CD4-positive, alpha-beta T cell treated with Interleukin-6 at 100 ng/mL for 8 hours (primary cell): ENCODE measurements at places on chromosomes 5 and 9.
A peak's percentile ranks its signal among the peaks of the same experiment; 100 is the strongest.

- DNase-seq: no peak
These were observed 352.6 kb downstream of the CDH12 start for GRCh38 chr5:22500556-22500955.

DNA sequence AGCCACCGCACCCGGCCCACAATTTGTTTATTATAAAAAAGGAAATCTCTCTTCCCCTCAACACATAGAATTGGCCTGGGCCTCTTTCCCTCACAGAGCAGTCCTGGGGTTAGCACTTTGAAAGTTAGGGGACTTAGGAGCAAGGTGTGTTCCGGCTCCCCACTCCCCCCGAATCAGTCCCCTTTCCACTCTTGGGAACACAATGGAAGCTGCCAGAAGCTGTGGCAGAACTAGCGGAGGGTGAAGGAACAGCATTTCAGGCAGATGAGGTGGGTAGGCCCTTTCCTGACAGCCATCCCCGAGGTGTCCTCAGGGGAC lies 16.4 kb upstream of the C5orf47 start:
- DNase-seq: no peak

DNA sequence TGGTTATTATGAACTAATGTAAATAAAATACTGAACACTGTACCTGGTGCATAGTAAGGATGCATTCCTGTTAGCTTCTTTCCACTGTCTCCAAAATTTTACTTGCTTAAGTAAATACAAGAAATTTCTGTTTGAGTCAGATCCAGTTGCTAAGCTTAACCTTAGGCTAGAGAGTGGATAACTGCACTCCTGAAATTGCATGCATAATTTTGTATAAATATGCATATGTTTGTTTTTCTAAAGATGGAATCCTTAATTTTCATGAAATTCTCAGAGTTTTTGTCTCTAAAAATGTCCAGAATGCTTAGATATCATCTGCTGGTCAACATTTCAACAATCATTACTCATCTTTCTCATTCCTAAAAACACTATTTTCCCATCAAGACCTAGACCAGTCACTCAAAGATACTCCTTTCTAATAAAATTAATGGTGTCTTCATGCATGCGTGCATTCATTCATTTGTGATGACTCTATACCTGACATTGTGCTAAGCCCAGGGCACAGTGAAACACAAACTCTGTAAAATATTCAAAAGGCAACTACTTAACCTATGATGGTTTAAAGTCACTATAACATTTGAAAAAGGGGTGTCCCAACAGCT lies 284.8 kb downstream of the SEC61B start:
- DNase-seq: no peak

GRCh38 chr5:140146523-140146842 lies 20.7 kb downstream of the IGIP start:
- no peak for DNase-seq

DNA sequence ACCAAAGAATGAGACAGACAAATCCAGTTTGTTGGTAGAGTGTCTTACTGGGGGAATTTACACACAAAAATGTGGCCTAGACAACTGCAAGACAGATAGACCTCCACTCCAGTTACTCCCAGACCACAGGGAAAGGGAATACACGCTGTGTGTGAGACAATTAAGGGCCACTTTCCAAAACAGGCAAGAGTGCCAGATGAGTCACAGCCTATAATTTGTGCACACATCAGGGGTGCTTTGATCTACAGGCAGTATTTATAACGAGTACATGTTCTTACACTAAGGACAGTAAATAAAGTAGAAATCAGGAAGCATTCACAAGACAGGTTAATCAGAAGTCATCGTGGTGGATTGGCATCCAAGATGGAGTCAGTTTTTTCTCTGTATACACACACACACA lies 114.8 kb downstream of the ZNF622 start:
- no peak for DNase-seq

DNA sequence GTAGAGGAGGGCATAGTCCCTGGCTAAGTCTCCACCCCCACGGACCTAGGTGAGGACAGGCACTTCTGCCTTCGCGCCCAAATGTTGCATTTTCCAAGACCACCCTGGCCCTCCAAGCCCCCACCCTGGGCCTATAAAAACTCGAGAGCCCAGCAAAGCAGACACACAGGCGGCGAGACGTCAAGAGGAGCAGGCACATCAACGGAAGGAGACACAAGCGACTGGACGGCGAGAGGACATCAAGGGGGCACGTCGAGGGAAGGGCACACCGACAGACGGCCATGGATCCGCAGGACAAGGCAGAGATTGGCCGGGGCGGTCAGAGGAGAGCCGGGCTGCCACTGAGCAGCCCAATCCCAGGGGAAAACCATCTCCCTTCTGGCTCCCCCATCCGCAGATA lies 348.0 kb downstream of the MTRR start:
- no peak for DNase-seq

DNA sequence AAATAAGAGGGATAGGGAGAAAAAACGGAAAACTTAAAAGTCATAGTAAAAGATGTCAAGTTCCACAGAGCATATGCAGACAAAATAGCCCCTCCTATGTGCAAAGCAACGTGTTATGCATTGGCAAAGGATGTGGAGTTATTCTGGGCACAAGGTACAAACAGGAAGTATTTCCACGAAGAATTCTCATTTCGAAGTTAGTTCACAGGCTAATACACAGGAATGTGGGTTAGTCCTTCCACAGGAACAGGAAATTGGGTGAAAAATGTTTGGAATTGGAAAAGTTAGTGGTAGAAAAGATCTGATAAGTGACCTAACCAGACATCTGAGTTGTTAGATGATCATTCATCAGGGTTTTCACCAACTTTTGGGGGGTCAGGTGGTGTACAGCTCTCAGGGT lies 326.6 kb downstream of the EBF1 start:
- DNase-seq: no peak

DNA sequence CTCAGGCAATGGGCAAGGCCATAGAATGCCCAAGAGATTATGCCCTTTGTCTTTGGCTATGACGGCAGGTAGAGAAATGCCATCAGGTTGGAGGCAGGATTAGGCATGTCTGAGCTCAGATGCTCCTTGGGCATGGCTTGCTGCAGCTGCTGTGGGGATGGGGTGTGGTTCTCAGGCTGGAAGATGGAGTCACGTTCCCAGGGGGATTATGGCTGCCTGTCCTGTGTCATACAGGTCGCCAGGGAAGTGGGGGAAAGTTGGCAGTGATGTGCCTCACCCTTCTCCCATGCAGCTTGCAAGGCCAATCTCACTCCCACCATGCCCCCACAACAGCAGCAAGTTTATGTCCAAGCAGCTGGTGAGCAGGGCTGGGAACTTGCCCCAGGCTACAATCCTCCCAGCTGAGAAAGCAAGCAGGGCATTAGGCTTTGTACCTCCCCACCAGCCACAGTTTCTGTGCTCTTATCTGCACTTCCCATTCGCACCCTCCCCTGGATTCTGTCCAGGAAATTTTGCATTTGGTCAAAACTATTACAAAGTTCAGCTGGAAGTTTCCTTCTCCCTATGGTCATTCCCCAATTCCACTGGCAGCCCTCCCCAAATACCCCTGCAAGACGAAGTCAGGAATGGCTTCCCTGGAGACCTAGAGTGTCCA lies 1788.0 kb upstream of the NUDT12 start:
- no peak for DNase-seq

DNA sequence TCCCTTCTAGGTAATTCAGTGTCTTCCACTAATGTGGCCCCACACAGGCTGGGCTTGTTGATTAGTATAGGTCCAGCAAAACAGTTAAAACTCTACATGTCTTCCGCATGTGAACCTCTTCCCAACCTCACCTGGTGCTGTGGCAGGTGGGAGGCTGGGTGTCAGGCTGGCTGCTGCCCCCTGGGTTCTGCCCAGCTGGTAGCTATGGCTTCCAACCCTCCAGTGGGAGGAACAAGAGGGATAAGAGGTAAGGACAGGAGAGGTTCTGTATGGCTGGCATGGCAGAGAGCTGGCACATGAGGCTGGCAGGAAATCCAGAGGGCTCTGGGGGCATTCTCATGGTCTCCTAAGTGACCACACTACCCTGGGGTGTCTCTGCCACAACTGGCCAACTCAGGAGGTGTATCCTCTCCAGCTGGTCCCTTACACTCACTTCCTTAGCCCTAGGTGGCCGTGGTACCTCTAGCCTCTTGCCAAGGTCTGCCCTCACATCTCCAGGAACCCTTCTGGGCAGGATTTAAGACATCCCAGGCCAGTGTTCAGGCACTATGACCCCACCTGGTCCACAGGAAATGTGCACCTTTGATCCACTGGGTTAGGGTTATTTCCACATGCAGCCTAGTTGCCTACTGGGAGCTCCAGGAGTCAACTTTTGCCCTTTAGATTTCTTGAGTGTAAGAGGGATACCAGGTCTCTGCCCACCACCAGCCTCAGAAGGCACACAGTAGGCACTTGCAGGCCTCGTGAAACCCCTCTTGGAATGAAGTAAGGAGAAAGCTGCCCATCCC lies 41.7 kb downstream of the AHRR start:
- no peak for DNase-seq

GRCh38 chr9:110007477-110008270 lies 200.3 kb downstream of the C9orf152 start:
- no peak for DNase-seq

DNA sequence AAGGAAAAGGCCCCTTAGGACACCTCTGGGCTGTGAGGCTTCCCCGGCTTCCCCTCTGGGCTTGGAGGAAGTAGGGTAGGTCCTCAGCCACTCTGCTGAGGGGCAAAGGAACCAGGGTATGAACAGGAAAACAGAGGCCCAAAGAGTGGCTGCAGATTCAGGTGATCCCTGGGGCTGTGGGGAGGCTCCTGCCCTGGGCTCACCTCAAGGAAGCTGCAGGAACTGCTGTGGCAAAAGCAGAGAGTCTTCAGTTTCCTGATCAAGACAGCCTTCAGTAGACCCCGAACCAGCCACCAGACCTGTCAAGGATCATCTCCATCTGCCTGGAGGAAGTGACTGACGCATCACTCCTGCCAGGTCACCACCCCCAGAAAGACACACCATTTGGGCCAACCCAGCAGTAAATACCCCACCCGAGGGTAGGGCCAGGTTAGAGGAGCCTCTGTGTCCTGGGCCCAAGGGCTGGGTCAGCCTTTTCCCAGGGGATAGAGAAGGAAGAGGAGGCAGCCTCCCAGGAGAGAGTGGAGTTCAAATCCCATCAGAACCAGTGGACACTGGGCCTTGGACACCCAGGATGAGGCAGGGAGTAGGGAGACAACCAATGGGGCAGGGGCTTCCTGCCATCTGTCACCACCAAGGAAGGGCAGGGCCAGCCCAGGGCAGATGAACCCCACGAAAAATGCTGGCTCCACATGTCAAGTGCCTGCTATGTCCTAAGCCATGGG lies 5.8 kb upstream of the ST6GALNAC6 start:
- DNase-seq: peak; percentile 72

GRCh38 chr5:116686438-116686837 lies 111.8 kb upstream of the SEMA6A start:
- no peak for DNase-seq

DNA sequence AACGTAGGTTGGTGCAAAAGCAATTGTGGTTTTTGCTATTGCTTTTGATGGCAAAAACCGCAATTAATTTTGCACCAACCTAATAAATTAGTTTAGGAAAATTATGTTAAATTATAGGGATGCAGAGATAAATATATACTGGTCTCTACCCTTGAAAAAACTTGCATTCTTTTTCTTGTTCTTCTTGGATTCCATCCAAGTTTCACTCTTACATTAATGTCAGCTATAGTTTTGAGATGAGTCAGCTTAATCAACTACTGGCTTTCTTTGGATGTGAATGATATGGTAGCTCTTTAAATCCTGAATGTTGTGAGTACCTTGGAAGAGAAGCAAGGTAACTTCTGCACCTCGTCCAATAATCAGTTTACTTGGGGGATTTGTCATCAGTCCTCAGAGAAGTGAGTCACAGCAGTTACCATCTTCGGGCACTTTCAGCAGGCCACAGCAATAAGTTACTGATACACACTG lies 549.0 kb upstream of the ZNF608 start:
- DNase-seq: no peak

GRCh38 chr5:179866241-179867078 lies 7.8 kb upstream of the MRNIP start:
- DNase-seq: no peak

- DNase-seq: no peak
These were observed 204.7 kb downstream of the TTLL11 start for GRCh38 chr9:121888438-121888775.

- no peak for DNase-seq
These were observed 15.0 kb downstream of the MSANTD3 start for GRCh38 chr9:100441911-100442361.

DNA sequence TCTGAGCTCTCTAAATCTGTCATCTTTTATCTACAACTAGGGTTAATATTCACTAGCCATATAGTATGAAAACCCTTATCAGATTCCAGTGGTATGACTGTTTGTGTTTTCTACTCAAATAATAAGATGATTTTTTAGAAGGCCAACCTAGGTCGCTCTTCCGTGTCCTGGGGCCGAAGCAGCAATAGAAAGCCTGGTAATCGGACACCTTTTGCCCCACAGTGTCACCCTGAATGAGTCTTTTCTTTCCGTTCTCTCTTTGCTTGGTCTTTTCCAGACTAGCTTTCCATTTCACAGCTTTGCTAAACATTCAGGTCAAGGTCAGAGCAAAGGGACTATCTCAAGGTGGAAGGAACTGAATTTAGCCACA lies 243.3 kb upstream of the ANKRD55 start:
- no peak for DNase-seq

GRCh38 chr5:34051374-34051980 lies 8.5 kb upstream of the C1QTNF3 start:
- no peak for DNase-seq

- peak; percentile 8 for DNase-seq
These were observed 12.0 kb downstream of the PBX3 start for GRCh38 chr9:125758986-125759763.

- no peak for DNase-seq
These were observed 662.9 kb upstream of the ZNF608 start for GRCh38 chr5:125409234-125409860.

DNA sequence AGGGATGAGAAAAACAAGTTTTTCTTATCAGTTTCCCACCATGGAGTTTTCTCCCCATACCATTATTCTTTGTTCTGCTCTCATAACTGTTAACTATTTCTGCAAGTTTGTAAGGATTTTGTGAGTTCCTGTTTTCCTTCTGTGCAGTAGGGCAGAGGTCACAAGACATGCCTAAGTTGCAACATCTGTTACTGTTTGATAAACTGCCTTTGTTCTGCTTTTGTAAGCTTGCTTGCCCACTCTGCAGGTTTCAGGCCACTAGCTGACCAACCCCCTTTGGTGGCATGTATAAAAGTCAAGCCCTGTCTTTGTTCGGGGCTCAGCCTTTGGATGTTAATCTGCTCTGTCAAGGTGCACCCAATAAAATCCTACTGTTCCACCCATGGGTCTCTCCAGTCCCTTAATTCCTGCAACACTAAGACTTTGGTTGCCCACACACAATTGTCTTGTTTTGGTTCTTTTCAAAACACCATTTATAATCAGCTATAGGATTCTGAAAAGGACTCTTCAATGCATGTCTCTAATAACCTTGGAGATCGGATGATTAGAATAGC lies 545.4 kb downstream of the CDH9 start:
- DNase-seq: no peak
